ENCODE measurements at places on chromosomes 1 and 21. TPM values are rescaled to one million over a fixed set of nuclear protein-coding genes. Genes with fewer than 3 reads are reported as not detected.

GRCh38 chr1:198174297-198174696 is 17.5 kb downstream of the NEK7 start:
- no peaks in the 10 kb centered on the region for H3K27me3 ChIP-seq
- no peaks in the 10 kb centered on the region for H3K36me3 ChIP-seq
- no peak overlapping the region for H3K4me3 ChIP-seq
- peaks cover 77% of the 10 kb centered on the region for H3K4me1 ChIP-seq

TNFRSF9 gene
- total RNA-seq, result under 0.01 TPM

DNA sequence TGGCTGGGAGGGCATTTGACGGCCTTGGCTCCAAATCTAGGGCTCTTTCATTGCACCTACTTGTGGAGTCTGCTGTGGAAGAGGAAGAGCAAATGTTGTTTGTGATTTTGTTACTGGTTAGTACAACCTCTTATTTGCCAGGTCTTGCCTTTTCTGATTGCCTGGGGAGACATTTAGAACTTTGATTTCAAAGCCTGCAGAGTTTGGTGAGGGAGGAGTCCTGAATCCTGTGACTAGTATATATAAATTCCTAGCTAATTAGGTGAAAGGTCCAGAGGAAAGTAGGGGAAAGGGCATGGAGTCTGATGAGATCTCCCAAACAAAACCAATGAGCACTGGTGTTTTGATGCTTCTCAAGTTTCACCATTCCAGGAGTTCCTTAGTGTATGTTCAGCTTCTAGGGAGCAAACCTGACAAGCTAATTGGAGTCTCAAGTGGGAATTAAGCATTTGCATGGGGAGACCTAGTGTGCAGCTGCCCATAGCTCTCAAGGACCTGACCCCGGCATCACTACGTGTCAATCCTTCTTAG is 5.1 kb upstream of the HMGCS2 start:
- no peaks in the 10 kb centered on the region for H3K36me3 ChIP-seq
- H3K4me3 ChIP-seq, result no peak overlapping the region
- no peak for DNase-seq
- H3K4me1 ChIP-seq, result peaks cover 11% of the 10 kb centered on the region
- peaks cover 22% of the 10 kb centered on the region for H3K27me3 ChIP-seq
- H3K27ac ChIP-seq, result no peak overlapping the region

- no peak overlapping the region for H3K27ac ChIP-seq
- peaks cover 38% of the 10 kb centered on the region for H3K27me3 ChIP-seq
- no peaks in the 10 kb centered on the region for H3K36me3 ChIP-seq
- DNase-seq, result peak; percentile 79
Measured at GRCh38 chr21:43274022-43274945, 105.5 kb downstream of the CRYAA start.

DNA sequence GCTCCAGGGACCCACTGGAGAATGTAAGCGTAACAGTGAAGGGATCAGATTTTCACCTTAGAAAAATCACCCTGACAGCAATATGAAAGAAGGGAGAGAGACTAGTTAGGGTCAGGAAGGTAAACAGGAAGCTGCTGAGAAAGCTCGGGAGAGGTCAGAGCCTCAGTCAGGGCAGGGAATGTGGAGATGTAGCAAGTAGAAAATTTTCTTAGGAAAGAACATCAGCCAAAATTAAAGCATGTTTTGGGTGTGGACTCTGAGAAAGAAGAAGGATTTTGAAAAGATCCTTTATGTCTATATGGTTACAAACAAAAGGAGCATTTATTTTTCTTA is 16.7 kb upstream of the ERICH3 start:
- H3K27me3 ChIP-seq, result no peaks in the 10 kb centered on the region
- no peak overlapping the region for H3K4me3 ChIP-seq
- H3K36me3 ChIP-seq, result no peaks in the 10 kb centered on the region
- no peak overlapping the region for H3K27ac ChIP-seq

DNA sequence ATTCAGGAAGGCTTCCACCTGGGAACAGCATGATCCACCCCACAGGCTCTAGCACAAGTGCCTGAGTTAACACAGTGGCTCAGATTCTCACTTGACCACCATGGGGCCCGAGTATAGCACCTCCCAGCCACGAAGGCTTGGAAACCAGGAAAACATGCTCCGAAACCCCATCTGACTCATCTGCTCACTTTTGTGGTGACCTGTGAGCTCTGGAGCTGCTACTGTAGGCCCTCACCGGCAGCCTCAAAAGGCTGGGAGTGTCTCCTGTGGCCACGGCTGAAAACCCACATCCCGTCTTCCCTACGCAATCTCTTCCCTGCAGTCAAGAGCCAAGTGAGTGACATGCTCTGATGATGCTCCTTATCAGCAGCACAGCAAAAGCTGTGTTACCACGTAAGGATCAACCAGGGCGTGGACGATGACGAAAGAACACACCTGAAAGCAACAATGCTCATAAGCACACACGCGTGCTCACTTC is 81.4 kb downstream of the TGFBR3 start:
- H3K27me3 ChIP-seq, result no peaks in the 10 kb centered on the region
- no peak overlapping the region for H3K27ac ChIP-seq
- no peak overlapping the region for H3K4me3 ChIP-seq
- no peaks in the 10 kb centered on the region for H3K36me3 ChIP-seq
- H3K4me1 ChIP-seq, result peaks cover 24% of the 10 kb centered on the region

A3GALT2 gene
- under 0.01 TPM for total RNA-seq

GRCh38 chr1:72483846-72484357 is 201.6 kb upstream of the NEGR1 start:
- H3K4me1 ChIP-seq, result no peaks in the 10 kb centered on the region
- no peak overlapping the region for H3K4me3 ChIP-seq
- no peak for DNase-seq
- H3K27me3 ChIP-seq, result no peaks in the 10 kb centered on the region
